Fibroblast of gingiva (primary cell): ENCODE measurements at places on chromosomes 4 and X.

- DNase-seq: no peak
These were observed 22.4 kb downstream of the TMEM33 start for GRCh38 chr4:41957634-41958033.

- no peak for DNase-seq
These were observed 48.4 kb downstream of the KIF4A start for GRCh38 chrX:70338290-70338689.

DNA sequence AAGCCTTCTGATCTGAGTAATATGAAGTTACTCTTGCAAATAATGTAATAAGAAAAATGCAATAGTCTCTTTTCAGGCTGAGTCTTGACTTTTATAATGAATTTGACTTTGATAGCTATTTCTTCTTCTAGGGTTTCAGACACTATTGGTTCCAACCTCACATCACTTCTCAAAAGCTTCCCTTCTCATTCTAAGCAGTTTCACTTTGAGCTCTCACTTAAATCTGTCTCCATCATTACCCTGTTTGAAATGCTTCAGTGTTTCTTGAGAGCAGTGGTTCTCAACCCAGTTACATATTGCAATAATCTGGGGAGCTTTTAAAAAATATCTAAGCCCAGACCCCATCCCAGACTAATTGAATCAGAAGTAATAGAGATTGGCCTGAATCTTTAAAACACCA, 40.5 kb upstream of the BMP2K start:
- DNase-seq: no peak

DNA sequence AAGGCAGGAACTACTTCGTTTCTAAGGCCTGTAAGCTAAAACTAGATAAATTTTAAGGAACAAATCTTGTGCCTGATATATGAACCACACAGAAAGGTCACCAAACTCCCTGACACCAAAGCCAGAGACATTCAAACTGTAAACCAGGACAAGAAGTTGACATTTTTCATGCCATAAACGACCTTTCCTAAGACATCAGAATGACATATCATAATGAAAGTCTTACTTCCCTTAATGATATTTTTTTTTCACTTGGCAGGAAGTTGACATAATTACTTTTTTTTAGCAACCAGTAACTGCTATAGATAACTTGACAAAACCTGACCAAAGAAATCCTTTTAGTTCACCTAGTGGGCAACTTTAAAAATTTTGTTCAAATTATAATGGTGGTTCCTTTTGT, 231.5 kb upstream of the AGTR2 start:
- DNase-seq: no peak

- DNase-seq: no peak
These were observed 24.9 kb upstream of the DCHS2 start for GRCh38 chr4:154516318-154517029.

DNA sequence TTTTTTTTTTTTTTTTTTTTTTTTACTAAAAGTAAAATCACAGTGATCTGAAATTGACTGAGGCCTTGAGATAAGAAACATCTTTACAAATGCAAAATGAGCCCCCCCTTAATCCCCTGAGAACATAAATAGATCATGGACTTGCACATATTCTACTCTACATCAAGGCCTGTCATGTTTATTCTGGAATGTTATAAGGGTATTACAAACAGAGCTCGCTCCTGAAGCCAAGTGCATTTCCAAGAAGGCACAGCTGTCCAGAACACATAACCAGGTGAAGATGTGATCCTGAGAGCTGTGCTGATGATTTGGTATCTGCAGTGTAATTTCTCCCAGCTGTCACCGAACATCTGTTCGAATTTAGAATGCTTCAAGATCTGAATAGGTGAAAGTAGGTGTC, 384.5 kb downstream of the GPAT3 start:
- DNase-seq: no peak

DNA sequence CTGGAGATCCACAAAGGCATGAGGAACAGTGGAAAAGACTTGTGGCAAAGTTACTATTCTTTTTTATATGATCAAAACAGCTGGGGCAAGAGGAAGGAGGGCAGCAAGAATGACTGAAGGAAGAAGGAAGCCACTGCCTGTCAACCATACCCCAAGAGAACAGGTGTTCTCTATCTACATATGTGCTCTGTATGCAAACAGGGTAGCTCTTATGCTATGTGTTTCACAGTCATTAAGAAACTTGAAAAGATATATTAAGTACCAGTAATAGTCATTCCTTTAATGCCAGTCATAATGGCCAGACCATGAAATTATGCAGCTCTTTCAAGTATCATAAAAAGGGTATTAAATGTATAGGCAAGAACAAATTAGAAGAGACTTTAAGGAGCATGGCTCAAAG, 363.9 kb downstream of the KLHL13 start:
- DNase-seq: no peak

GRCh38 chr4:88275516-88275915, 8.8 kb downstream of the PPM1K start:
- DNase-seq: peak; percentile 48

DNA sequence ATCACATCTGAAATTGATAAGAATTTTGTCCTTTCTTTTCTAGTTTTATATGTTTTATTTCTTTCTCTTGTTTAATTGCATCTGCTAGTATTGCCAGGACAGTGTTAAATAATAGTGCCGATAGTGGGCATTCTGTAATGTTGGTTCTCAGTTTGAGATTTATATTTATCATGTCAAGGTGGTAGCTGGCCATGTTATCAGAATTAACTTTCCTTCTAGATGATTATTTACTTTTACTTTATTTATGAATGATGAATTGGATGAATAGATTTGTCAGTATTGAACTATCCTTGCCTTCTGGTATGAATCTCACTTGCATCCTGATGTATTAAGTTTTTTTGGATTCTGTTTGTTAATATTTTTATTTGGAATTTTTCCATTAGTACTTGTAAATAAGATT, 42.7 kb downstream of the METAP1 start:
- no peak for DNase-seq

- no peak for DNase-seq
These were observed 86.9 kb downstream of the MAB21L2 start for GRCh38 chr4:150668824-150669223.

DNA sequence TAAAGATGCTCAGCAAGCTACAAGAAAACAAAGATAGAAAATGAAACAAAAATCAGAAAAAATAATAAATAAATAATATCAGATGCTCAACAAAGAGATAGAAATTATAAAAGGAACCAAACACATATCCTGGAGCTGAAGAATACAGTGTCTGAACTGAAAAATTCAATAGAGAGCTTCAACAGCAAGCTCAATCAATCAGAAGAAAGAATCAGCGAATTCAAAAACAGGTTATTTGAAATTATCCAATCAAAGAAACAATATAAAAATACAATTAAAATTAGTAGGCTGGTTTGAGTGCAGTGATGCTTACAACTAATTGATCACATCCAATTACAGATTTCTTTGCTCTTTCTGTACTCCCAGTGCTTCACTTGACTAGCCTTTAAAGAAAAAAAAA, 40.8 kb upstream of the FOXR2 start:
- DNase-seq: no peak

DNA sequence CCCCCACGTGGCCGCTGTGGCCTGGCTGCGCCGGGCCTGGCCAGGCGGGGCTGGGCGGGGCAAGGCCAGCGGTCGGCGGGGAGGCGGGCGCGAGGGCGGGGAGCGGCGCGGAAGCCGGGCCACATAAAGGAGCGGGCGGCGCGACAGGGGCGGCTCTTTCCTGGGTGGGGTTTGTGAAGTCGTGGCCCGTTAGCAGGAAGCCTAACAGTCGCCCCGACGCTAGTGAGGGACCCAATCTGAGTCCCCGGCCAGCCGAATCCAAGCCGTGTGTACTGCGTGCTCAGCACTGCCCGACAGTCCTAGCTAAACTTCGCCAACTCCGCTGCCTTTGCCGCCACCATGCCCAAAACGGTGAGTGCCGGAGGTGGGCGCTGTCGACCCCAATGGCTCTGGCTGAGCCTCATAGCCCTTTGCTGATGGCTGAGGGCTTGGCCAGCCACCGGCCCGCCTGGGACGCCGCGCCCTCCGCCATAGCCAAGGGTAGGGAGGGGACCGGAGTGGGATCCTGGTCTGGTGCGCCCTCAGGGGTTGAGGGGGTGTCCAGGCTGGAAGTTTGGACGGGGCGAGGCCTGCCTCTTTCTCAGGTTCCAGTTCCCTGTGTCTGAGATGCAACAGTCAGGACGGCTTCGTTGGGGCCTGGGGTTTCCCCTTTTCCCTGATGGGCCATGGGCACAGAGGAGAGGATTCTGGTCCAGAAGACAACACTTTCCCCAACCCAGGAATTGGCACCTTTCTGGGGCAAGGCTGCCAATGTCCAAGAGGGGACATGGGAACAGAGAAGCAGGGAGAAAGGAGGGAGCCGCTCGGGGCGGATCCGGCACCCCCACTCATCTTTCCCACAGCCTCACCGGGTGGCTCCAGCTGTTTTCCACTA, at the start of gene MSN:
Gene MSN (plus strand): TSS at position 152 of the 874 bp plus-strand sequence. CDS start 188 bp downstream, at position 340.
- DNase-seq: peak; percentile 72

GRCh38 chrX:39550795-39551361, 546.9 kb downstream of the BCOR start:
- no peak for DNase-seq

DNA sequence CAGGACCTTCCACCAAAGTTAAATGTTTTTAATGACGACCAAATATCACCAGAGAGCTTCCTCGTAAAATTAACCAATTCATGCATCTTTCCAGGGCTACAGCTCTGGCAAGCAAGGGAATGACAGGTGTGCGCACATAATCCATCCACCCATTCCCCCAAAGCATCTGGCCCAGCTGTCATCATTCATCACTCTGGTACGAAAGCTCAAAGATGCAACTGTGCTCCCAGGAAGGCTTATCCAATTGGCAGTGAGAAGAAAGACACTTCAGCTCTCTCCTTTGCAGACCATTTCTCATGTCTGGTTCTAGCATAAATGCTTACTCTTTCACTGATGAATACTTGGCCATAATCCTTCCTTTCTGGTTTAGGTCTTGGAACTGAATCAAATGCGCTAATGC, 139.2 kb downstream of the NSUN7 start:
- DNase-seq: no peak

GRCh38 chr4:153151535-153152455, 52.4 kb upstream of the TRIM2 start:
- peak; percentile 22 for DNase-seq

DNA sequence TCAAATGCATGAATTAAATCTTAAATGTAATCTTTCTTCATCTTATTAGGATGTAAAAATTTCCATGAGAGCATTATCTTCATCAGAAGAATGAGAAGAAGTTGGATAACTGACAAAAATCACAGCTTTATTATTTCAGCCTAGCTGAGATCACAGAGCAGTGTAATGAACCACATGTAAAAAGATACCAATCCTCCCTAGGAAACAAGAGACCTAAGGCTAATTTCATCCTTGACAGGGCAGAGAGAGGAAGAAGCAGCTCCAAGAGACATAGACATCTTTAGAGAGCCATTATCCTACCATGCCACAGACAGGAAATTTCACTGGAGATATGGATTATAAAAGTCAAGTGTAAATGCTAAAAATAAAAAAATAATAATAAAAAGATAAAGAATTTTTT, 40.9 kb upstream of the IL15 start:
- no peak for DNase-seq

DNA sequence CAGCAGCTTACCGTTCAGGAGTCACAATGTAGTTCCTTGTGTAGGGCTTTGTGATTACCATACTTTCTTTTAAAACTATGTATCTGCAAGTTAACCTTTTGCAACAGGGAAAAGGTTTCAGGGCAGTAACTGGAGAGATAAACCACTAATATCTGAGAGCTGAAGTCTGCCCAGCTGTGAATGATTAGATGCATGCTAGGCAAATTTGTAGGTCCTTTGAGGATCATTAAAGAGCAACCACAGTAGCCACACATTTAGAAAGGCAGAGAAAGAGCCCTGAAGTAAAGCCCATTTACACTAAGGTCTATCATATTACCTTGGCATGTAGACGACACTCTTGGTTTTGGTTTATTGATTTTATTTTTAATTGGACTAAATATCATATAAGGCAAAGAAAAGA, 60.0 kb downstream of the ATP8A1 start:
- no peak for DNase-seq

DNA sequence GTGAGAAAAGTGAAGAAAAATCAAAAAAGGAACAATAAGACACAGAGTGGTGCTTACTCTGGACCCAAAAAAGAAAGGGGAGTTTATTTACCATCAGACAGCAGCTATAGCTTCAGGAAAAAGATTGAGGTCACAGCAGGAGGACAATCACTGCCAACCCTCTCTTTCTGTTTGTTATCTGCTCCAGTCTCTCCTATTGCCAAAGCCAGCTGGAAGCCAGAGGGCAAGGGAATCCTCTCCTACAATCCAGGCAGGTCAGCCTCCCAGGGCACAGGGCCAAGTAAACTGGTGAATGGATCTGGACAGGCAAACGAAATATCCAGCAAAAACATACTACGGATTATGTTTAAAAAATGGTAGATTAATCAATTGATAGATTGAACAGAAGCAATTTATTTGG, 306.9 kb upstream of the SLIT2 start:
- no peak for DNase-seq

- DNase-seq: no peak
These were observed 294.8 kb downstream of the ASMT start for GRCh38 chrX:1909419-1910206.

GRCh38 chrX:23749576-23749975, 6.5 kb upstream of the ACOT9 start:
- DNase-seq: peak; percentile 1

GRCh38 chrX:34401411-34401810, 255.7 kb downstream of the TMEM47 start:
- no peak for DNase-seq

DNA sequence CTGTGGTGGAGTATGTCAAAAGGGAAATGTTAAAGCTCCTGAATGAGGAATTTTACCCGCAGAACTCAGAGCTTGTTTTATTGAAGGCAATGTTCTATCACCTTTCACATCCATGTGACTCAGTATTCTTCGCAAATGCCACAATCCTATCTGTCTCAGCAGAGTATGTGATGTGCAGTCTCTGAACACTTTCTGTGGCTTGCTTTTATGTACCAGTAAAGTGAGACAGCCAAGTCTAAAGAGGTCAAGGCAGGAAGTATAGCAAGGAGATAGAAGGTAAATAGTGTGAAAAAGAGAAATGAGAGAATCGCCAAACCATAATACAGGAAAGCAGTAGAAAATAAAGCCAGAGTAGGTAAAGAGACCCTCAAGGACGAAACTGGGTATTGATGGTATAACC, 515.8 kb downstream of the RAB28 start:
- DNase-seq: no peak
